Kidney tubule cell (primary cell): ENCODE measurements at places on chromosomes 1 and 21.
A peak's percentile ranks its signal among the peaks of the same experiment; 100 is the strongest.

DNA sequence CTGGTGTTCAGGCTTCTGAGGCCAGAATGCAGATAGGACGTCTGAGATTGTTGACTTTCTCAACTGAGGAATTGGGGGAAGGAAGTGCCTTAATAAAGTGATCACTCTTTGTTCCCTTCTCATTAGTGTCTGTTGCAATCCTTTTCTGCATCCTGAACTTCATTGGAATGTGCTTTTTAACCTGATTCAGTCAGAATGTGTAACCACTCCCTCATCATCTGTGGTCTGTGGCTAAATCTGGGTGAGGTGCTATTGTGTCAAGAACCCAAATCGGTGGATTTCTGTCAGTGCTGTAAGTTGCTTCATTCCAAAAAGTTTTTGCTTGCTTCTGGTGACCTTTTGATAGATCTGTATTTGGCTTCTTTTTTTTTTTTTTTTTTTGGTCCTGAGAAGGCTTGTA lies 38.2 kb downstream of the ARID1A start:
- peak; percentile 39 for DNase-seq

GRCh38 chr1:67367370-67368045 lies 59.8 kb downstream of the IL12RB2 start:
- DNase-seq, result peak; percentile 54

DNA sequence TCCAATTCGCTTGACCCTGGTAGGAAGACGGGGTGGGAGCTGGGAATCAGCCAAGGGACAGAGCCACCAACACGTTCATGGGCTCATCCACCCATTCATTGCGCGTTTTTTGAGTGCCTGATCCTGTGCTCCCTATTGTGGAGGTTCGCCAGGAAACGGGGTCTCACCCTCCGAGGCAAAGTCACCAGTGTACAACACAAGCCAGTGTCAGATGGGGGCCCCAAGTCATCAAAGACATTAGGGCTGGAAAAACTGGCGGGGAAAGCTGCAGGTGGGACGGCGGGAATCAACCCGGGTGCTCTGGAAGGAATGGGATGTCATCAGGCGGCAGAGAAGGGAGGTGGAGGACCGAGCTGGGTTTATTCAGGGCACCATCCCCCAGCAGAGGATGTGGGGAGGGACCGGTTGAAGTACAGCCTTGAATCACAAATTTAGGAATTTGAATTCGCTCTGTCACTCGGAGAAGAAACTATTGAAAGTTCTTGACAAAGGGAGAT lies 667 bp upstream of the NID1 start:
- DNase-seq, result no peak

DNA sequence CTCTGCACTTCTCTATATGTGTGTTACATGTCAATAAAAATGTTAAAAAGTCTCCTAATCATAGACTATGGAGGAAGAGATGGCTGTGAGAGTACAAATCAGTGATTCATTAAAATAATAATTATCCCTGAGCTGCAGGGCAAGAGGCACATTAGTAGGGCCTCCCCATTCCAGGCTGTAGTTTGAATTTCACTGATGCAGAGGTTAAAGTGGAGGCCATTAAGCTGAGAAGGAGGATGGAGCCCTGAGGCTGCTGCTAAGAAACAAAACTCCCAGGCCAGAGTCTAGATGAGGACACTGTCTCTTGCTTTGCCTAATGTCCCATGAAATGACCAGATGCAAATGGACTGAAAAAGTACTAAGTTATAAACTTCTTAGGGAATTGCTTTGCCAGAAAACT lies 89.1 kb upstream of the WDR26 start:
- peak; percentile 16 for DNase-seq

- no peak for DNase-seq
Observed at GRCh38 chr1:6447016-6447817, 18.8 kb downstream of the TNFRSF25 start.

DNA sequence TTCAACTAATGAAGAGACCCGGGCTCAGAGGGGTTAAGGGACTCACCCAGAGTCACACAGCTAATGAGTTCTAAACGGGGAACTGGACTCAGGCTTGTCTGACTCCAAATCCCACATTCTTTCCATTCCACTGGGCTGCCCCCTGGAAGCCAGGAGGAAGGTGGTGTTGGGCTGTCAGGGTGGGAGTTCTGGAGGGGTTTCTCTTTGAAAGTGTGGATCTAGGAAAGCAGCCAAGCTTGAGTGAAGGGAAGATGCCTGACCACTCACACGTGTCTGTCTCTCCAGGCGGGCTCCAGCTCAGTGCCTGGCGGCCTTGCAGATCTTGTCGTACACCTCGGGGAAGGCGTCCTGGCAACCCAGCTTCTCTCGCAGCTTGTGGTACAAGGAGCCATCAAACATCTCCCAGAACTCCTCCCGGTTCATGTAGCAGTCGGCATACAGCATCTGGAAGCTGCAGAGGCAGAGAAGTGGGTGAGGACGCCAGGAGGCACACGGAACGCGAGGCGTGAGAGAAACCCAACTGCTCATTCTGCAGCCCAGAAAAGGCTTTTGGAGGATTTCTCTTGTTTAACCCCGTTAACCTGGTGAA lies 35.0 kb downstream of the DHCR24 start:
- peak; percentile 57 for DNase-seq

GRCh38 chr1:230087717-230088105 lies 20.7 kb downstream of the GALNT2 start:
- no peak for DNase-seq

- no peak for DNase-seq
Observed at GRCh38 chr21:38661197-38661871, 144.4 kb upstream of the ETS2 start.

DNA sequence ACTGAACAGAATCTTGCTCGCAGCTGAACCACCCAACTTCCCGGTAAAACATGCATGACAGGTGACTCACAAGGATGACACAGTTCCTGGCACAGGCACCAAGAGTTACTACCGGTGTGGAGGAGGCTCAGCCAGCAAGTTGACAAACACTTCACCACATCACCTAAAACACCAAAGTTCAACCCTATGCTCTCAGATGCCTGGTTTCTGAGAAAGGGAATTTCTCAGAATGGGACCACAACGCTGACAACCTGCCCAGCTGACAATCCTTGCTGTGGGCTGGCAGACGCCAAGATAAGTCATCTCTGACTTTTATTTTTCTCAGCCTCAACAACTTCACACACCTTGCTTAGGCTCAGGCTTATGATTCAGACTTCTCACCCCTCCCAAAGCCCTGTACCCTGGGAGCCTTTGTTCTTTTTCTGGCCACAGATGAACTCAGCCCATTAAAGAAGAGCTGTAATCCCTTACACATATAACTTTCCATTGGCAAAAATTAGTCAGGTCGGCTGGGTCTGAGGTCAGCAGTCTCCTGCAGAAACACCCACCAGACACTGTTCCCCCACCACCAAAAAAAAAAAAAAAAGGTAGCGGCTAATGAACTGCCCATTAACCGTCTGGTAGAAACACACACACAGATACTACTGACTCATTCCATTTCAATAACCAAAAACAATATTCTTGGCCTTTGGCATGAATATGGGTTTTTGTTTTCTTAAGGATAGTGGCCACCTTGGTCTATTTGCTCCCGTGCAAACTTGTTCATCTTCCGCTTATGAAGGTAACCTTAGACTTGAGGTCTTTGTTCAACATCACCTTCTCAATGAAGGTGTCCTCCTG lies 10.8 kb upstream of the TIAM1 start:
- peak; percentile 96 for DNase-seq

DNA sequence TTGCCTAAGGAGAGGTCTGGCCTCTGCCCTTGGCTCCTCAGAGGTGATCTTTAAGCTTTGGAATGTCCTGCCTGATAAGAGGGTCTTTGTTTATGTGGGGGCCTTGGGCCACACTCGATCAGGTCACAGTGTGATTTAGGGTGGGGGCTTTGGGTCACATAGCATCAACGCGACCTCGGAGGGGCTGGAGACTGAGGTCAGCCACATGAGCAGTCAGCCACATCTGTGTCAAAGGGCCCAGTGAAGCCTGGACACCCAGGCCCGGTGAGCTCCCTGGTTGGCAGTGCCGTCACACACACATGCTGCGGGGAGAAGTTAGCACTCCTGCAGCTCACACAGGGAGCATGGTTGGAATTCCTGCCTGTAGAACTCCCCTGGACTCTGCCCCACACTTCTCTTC lies 345.0 kb downstream of the NPHP4 start:
- no peak for DNase-seq

- DNase-seq, result no peak
Observed at GRCh38 chr1:110675060-110675791, 486 bp upstream of the KCNA3 start.

- no peak for DNase-seq
Observed at GRCh38 chr1:25871086-25871703, 4.3 kb downstream of the PAQR7 start.

DNA sequence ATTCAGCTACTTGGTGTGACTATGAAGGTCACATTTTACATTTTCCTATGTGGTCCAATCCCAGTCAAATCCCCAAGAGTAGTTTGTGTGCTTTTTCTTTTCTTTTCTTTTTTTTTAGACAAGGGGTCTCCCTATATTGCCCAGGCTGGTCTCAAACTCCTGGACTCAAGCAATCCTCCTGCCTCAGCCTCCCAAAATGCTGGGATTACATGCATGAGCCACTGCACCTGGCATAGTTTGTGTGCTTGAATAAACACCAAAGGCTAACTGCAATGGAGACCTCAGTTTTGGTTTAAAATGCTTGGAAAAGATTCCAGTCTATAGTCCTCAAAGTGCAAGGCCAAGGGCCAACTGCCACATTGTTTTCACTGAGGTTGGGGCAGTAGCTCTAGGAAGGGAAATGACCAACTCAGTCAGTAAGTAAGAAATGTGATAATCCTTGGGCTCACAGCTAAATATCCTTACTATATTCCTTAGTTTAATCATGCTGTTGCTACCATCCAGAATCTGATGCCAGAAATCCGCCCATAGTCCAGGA lies 38.6 kb downstream of the EIF2B3 start:
- no peak for DNase-seq

- no peak for DNase-seq
Observed at GRCh38 chr1:61687901-61688300, 37.0 kb downstream of the TM2D1 start.

DNA sequence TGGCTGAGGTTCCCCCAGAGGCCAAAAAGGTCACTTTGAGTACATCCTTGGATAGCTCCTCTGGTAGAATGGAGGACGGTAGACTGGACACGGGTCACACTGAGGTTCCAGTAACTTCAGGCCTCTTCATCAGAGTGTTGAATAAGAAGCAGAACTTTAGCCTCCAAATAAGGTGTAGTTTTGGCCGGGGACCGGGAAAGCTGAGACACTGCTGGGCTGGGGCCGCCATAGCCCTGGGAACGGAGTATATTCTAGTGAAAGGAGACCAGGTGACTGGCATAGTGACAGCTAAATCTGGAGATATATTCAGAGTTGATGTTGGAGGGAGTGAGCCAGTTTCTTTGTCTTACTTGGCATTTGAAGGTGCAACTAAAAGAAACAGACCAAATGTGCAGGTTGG lies 84.1 kb downstream of the EVA1C start:
- DNase-seq, result no peak

GRCh38 chr1:114109981-114110380 lies 43.7 kb downstream of the SYT6 start:
- no peak for DNase-seq

DNA sequence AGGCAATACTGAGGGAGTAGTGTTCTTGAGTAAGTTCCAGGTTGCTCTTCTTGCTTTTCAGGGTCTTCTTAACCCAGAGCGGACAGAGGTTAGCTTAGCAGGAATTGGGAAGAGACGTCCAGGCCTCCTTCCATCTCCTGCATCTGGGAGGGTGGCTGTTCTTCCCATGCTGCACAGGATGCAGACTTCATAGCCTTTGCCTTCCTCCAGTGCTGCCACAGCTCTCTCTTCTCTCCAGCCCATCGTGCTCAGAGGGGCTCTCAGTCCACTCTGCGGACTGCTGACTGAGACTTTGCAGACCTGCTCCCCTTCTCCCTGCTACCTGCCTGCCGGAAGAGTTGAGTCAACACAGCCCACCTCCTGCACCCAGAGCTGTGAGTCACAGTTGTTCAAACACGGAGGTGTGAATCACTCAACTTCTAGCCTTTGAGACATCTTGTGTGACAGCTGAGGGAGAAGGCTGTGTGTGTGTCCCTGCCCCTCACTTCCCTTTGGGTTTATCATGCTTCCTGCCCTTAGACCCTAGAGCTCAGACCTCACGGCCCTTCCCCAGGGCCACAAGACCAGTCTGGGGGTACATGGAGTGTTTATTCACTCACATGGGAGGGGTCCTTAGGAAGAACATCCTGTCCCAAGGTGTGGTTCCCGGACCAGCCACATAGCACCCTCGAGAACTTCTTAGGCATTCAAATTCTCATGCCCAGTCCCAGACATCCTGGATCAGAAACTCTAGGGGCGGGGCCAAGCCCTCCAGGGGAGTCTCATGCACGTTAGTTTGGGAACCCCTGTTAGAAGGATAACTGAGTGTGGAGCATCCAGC lies 158.3 kb upstream of the CACNA1E start:
- peak; percentile 86 for DNase-seq
